NCI-H1092 (cell line): ENCODE measurements at places on chromosomes 7 and 10.

DNA sequence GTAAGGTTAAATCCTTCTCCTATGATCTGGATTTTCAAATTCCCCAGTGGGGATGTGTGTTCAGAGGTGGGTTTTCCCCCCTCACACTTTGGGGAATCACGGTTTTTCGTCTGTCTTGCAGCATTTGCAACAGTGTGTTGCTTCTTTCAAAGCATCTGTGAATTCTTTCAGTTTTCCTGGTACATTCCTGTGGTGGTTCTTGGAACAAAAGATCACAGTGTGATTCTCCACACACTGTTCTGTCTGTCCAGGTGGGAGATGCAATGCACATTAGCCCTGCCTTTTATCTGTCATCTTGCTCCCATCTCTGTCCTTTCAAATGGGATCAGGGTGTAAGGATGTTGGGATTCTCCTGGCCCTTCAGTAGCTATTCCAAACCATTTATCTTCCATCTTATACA, 11.8 kb downstream of the AGK start:
- no peak for DNase-seq

- DNase-seq, result no peak
Observed at GRCh38 chr7:44338600-44338999, 13.2 kb upstream of the CAMK2B start.

- DNase-seq, result no peak
Observed at GRCh38 chr7:152756116-152756515, 3.4 kb upstream of the ACTR3B start.

- DNase-seq, result no peak
Observed at GRCh38 chr7:29143751-29144150, 2.6 kb downstream of the CPVL start.

GRCh38 chr7:47992446-47992845, 13.0 kb upstream of the HUS1 start:
- no peak for DNase-seq

- DNase-seq, result peak; percentile 31
Observed at GRCh38 chr7:1065585-1066241, 21.4 kb downstream of the GPR146 start.

DNA sequence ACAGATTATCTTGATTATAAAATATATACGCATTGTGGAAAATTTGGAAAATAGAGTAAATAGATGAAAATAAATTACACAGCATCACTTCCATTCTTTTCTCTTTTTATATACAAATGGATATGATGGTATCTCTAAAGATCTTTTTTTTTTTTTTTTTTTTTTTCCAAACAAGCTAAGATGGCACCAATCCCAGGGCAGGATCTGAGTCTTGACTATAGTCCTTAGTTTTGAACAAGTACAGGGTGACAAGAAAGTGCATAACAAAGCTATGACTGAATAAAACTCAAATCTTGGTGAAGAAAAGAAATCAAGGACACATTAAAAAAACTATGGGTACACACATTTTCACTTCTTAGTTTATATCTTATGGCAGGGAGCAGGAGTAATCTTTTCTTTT, 42.6 kb upstream of the FAM133B start:
- DNase-seq, result no peak

DNA sequence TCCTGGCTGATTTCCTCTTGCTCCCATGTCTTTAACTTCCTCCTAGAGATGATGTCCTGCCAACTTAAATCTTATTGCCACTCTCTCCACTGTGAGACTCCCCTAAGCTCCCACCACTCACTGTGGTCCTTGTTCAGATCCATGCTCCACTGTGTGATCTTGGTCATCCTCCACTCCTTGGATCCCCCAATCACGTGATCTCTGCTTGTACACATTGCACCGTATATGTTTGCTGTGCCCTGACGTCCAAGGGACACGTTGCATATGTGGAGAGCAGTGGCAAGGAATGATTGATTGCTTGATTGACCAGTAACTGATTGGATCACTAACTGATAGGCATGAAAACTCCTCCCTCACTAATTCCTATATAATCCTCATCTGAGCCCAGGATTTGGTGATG, 395.1 kb downstream of the SDK1 start:
- no peak for DNase-seq
